ENCODE measurements at places on chromosomes 12 and 14.

GRCh38 chr12:57455374-57456144, 452 bp downstream of the INHBE start:
- DNase-seq, result no peak

DNA sequence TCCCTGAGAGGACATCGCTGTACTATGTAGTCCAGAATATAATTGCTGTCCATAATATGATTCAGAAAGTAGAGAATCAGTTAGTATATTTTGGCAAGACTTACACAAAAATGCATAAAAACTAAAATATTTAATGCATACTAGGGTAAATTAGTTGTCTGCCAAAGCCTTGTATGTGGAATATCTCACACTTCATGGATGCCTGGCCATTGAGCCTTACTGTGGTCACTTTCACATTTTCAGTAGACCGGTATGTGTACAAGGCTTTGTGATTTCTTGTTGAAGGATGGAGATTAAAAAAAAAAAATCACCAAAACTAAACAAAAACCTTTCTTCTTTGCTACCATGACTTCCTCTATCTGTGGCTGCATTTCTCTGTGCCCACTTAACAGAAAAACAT, 197.3 kb upstream of the DDHD1 start:
- no peak for DNase-seq

DNA sequence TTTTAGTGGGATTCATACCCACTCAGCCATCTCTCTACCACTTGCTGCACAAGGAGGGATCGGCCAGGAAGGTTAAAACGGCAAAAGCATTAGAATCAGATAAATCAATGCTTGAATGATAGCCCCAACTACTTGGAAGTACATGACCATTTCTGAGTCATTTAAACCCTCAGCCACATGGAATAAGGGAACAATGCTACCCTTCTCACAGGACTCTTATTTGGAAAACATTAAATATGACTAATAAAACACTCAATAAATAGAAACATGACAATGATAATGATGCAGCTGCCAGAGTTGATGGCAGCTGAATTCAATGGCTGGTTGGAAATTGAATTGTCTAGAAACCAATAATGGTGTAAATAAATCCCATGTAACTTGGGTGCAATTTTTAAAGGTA, 165.4 kb downstream of the FLRT2 start:
- no peak for DNase-seq

GRCh38 chr14:28765831-28766468, 637 bp upstream of the FOXG1 start:
- DNase-seq, result no peak

GRCh38 chr12:64685050-64685449, 74.2 kb downstream of the GNS start:
- DNase-seq, result no peak

- peak; percentile 35 for DNase-seq
These were observed 126.9 kb downstream of the DUSP6 start for GRCh38 chr12:89225401-89225800.

- no peak for DNase-seq
These were observed 56.4 kb downstream of the MON2 start for GRCh38 chr12:62522984-62523383.

GRCh38 chr12:32146074-32146873, 39.6 kb downstream of the BICD1 start:
- no peak for DNase-seq

DNA sequence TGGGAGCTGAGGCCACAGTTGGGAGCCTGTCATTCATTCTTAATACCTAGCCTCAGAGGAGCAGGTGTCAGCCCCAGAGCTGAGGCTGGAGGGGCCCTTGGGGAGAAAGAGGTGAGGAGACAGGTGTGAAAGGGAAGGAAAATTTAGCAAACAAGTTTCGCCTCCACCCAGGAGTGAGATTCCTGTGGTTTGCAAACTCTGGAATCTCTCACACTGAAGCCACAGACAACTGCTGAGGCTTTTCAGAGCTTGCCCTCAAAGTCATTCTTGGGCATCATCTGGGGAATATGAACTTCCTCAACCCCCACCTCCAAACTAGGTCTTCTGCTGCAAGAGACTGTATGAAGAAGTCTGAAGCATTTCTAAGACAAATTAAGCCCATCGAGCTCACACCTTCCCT, 589.5 kb upstream of the TBX3 start:
- no peak for DNase-seq

DNA sequence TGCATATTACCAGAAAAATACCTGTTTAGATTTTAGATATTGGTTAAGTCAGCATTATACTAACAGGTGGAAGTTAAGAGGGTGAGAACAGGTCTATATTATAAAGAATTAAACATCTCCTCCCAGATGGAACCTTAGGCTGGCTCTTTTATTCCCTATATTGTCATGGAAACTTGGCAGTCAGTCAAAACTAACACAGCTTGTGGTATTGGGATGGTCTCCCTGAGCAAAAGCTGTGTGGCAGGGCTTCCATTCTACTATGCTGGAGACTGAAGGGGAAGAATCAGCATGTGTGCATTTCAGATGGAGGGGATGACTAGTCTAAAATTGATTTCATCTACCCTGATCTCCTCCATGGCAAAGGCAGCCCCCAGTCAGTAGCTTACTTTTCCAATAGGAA, 66.7 kb downstream of the SMOC1 start:
- no peak for DNase-seq

GRCh38 chr14:90587918-90588317, 191.1 kb downstream of the CALM1 start:
- no peak for DNase-seq

DNA sequence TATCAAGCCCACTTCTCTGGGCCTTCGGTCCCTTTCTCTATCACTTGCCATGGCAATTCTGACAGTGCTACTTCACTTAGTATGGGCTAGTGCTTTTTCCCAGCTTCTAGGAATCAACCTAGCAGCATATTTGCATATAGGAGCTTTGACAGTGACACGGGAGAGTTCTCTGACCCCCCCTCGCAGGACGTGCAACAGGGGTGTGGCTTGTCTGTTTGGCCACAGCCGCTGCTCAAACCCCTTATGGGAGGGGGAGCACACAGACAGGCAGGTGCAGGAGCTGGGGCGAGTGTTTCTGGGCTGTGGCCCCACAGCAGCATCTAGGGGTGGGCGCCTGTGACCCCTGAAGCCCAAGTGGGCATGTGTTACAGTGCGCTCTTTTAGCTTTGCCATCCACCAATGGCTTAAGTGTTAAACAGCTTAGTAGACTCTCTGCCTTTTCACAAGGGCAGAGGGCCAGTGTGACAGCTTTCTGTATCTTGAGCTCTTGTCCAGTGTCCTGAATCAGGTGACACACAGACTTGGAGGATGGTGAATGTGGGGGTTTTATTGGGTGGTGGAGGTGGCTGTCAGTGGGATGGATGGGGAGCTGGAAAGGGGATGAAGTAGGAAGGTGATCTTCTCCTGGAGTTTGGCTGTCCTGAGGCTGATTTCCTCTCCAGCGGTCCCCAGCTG, 229.3 kb downstream of the PCNX1 start:
- no peak for DNase-seq

DNA sequence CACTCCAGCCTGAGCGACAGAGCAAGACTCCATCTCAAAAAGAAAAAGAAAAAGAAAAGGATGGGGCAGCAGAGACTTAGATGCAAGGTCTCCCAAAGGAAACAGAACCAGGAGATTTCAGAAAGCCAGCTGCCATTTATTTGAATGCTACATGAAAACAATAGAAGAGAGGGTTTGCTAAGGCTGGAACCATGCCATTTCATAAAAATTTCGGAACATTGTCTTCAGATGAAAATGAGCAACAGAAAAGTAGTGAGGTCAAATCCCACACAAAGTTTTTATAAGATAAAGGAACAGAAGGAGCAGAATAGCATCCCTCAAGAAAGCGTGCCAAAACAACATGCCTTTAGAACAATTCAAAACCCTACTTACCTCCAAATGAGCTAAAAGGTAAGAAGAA, 175.3 kb downstream of the ETV6 start:
- DNase-seq, result no peak

- no peak for DNase-seq
These were observed 145.7 kb upstream of the LMNTD1 start for GRCh38 chr12:25698772-25699171.

DNA sequence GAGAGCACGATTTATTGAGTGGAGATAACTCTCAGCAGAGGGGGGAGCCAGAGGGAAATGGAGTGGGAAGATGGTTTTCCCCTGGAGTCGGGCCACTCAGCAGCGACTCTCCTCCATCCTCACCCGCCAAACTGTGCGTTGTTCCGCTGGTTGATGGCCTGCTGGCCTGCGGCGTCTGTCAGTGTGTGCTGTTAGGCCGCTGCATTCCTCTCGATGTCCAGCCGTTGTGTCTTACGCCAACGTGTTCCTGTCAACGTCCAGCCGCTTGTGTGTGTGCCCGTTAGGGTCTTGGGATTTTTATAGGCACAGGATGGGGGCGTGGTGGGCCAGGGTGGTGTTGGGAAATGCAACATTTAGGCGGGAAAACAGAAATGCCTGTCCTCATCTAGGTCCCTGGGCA, 69.2 kb downstream of the PTPRQ start:
- DNase-seq, result no peak

- DNase-seq, result peak; percentile 82
These were observed at the start of gene NT5DC3 for GRCh38 chr12:103840876-103841689. TSS of gene NT5DC3 (minus strand) at chr12:103841234. CDS start at chr12:103841156, 78 bp downstream.

DNA sequence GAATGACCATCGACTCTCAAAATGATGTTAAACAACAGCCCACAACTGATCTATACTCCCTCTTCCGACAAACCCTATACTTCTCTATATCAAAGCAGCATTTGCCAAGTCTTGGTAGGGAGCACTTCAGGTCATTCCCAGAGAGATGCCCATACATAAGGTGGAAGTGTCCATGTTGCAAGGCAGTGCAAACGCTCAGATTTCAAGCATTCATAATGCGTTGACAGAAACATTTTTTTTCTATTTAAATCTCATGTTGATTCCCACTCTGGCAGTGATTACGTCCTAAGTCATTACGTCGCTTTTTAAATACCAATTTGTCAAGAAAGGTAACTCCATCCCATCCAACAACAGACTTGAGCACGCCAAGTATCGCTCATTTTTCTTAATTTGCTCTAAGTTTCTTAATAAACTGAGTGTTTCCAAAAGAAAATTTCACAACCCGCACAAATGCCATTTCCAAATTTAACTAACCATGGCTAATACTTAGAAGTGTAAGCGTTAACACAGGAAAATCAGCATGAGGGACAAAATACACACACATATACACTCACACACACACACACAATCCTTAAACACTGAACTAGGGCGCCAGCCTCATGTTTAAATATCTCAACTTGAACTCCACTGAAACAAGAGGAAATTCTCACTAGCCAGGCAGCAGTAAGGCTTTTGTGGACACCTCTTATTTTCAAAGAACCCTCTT, 1.1 kb downstream of the GXYLT1 start:
- no peak for DNase-seq

- DNase-seq, result no peak
These were observed 5.4 kb downstream of the PGF start for GRCh38 chr14:74949859-74950573.
